IPS DF 6.9 (cell line): ENCODE measurements at places on chromosomes 1 and 21.

- no peak for DNase-seq
Measured at GRCh38 chr1:115544131-115544530, 97.6 kb upstream of the VANGL1 start.

DNA sequence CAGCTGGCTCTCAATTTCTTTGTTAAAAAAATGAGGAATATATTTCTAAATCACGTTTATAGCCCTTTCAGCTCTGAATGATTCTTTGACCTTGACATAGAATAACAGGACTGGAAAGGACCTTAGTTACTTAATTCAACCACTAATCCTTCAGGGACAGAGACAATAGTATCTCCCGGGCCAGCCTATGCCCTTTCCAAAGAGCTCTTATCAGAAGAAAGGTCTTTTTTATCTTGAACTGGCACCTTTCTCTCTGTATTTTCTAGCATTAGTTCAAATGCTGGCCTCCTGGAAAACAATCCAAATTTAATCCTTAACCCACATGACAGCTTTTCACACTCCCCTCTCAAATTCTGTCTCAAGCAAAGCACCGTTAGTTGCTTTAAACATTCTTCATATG, 44.8 kb upstream of the FBXO28 start:
- DNase-seq, result no peak

DNA sequence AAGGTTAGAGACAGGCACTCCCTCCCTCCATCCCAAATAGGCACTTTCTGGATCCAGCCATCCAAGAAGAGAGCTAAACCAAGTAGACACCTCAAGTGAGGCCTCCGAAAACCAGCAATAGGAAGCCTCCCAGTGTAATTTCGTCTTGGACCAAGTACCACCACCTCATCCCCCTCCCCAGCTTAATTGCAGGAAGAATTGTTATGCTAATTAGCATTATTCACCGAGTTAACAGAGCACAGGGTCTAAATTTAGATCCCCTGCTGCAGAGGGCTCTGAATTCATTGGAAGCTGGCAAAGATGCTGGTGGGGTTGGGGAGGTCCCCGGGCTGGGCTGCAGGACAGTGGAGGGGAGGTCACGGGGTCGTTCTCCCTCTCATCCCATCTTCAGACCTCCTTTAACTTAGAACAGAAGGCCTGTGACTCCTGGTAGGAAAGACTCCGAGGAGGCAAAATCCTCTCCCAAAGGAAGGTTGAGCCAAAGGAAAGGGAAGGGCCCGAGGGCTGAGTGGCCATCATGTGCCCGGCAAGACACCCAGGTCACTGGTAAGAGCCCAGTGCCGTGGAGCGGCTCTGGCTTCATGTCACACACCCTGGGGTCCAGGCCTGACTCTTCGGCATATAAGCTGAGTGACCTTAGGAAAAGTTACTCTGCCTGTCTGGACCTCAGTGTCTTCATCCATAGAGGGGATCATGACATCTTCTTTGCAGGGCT, 209.2 kb upstream of the GRIK3 start:
- DNase-seq, result no peak

GRCh38 chr21:33478935-33479678, 667 bp downstream of the TMEM50B start:
- DNase-seq, result no peak

- no peak for DNase-seq
Measured at GRCh38 chr1:59569198-59569597, 245.6 kb upstream of the HOOK1 start.

GRCh38 chr1:24720152-24720551, 25.1 kb upstream of the CLIC4 start:
- no peak for DNase-seq

GRCh38 chr1:114114185-114115094, 39.2 kb downstream of the SYT6 start:
- DNase-seq, result no peak

GRCh38 chr1:7407980-7408770, 362.9 kb upstream of the VAMP3 start:
- DNase-seq, result no peak

GRCh38 chr1:174942547-174943255, 57.0 kb upstream of the CACYBP start:
- DNase-seq, result no peak

- no peak for DNase-seq
Measured at GRCh38 chr21:35649186-35649585, 411.1 kb downstream of the SETD4 start.

- no peak for DNase-seq
Measured at GRCh38 chr1:89587729-89588161, 45.2 kb upstream of the LRRC8C start.

- DNase-seq, result no peak
Measured at GRCh38 chr1:21639594-21640041, 29.5 kb downstream of the RAP1GAP start.

- no peak for DNase-seq
Measured at GRCh38 chr21:17438635-17439034, 74.2 kb upstream of the CXADR start.

DNA sequence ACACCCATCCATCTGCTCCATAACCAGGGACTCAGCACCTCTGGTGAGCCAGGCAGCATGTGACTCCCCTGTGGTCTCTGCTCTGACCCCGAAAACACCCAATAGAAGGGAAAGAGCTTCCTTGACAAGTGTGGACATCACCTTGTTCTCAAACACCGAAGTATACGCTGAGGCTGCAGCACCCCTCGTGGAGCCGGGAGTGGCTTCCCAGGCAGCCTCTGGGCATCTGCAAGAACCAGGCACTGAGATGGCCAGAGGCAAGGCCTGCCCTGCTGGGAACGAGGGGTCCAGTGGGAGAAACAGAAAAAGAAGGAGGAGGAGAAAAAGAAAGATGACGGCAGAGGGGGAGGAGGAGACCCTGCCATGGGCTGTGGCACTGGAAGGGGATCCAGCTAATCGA, 18.2 kb upstream of the AJAP1 start:
- no peak for DNase-seq

DNA sequence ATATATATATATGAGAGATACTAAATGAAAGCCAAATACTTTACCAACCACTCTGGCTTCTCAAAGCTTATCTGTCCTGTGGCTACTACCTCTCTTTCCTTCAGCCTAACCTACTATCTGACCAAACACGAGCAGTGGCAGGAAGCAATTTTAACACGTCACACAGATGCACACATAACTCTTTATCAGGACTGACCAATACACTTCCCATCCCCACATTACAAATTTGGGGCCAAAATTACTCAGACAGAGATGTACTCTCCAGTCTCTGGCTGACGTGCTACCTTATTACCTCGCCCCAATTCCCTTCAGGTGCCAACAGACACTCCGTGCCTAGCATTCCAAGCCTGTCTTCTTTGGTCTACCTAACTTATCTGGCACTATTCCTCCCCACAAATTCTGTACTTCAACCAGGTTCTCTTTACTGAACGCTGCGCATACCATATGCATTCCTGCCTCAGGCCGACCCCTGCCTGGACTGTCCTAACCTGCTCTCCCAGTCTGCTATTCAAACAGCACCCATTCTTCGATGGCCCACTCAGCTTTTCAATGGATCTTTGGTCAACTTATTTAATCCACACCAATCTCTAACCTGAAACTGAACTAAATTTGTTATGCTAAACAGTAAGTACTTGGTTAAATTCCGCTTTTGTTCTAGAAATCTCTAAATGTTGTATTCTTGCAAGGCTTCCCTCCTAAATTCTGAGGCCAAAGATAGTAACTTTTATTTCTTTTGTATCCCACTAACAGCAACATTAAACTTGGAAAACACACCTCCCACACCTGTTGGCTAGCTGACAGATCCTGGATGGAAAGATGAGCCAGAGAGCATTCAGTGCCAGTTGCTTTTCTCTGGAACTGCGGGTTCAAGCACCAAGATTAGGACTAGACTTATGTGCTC, 27.9 kb downstream of the RERE start:
- DNase-seq, result peak; percentile 29

GRCh38 chr1:227333423-227333822, 15.1 kb upstream of the CDC42BPA start:
- DNase-seq, result no peak

DNA sequence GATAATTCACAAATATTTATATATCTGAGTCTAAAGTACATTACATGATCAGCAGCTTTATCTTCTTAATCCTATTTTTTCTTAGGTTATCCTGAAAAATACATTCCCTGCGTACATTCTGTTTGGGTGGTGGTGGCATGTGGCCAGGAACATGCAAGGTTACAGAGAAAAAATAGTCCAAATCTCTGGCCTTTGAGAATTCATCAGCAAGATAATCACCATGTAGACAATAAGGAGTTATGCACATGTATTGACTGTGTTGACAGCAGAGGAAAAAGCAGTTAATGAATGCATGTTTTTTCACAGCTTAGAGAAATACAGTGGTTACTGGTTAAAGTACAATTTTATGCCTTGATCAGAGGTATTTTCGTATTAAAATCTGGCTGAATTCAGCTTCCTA, 49.0 kb downstream of the ABCA4 start:
- no peak for DNase-seq

- peak; percentile 88 for DNase-seq
Measured at GRCh38 chr1:43707190-43708001, at the start of gene ST3GAL3. Gene ST3GAL3 (plus strand): TSS chr1:43707536. CDS start chr1:43736263, 28,727 bp downstream.

GRCh38 chr1:166925810-166926478, 49.4 kb downstream of the ILDR2 start:
- DNase-seq, result no peak

GRCh38 chr1:41918450-41919043, at the start of gene HIVEP3:
Gene HIVEP3 (minus strand): TSS chr1:41918922.
- no peak for DNase-seq

GRCh38 chr1:244327533-244327932, 124.2 kb downstream of the ADSS2 start:
- no peak for DNase-seq

DNA sequence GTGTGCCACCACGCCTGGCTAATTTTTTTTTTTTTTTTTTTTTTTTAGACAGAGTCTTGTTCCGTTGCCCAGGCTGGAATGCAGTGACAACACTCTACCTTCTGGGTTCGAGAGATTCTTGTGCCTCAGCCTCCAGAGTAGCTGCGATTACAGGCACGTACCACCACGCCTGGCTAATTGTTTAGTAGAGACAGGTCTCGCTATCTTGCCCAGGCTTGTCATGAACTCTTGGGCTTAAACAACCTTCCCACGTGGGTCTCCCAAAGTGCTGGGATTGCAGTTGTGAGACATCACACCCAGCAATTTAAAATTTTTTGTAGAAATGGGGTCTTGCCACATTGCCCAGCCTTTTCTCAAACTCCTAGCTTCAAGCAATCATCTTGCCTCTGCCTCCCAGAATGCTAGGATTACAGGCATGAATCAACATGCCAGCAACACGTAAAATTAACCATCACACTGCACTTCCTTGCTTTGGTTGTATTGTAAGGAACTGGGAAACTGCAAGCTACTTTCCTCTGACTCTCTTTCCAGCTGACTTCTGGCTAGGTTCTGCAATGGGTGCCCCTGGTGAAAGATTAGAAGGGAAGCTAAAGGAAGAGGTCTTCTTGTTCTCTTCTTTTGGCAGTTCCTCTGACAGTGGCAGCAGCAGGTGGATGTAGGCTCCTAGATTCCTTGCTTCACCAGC, 13.9 kb upstream of the IL6R start:
- DNase-seq, result no peak

- no peak for DNase-seq
Measured at GRCh38 chr1:162928141-162928540, 67.2 kb upstream of the CCDC190 start.

DNA sequence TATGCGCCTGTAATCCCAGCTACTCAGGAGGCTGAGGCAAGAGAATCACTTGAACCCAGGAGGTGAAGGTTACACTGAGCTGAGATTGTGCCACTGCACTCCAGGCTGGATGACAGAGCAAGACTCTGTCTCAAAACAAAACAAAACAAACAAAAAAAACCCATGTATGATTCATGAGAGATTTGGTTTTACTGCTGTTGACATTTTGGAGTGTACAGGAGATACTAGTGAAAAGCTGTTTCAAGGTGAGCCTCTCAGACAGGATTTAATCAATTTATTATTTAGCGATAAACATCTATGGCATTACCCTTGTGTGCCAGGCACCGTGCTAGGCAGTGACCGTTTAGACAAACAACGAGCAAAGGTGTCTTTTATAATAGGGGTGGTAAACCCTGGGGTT, 16.5 kb downstream of the LHX4 start:
- no peak for DNase-seq

DNA sequence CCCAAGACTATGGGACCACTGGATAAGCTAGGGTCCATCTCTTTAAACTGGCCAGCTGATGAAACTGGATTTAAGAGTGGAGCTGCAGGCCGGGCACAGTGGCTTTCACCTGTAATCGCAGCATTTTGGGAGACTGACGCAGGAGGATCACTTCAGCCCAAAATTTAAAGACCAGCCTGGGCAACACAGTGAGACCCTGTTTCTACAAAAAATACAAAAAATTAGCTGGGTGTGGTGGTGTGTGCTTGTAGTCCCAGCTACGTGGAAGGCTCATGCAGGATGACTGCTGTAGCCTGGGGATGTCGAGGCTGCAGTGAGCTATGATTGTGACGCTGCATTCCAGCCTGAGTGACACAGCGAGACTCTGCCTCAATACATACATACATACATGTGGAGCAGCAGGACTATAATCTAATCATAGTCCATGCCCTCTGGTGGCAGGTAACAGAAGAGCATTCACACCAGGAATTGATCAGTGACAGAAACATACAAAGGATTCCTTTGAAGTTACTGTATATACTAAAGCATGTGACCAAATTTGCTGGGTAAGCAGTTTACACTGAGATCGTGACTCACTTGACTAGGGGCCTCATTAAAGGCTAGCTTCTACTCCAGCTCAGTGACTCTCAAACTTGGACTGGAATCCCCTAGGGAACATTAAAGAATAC, 101.5 kb upstream of the SLFNL1 start:
- DNase-seq, result no peak

- DNase-seq, result no peak
Measured at GRCh38 chr1:34829250-34829649, 30.3 kb downstream of the SMIM12 start.

GRCh38 chr1:202172015-202172355, 11.6 kb upstream of the PTPN7 start:
- DNase-seq, result no peak

DNA sequence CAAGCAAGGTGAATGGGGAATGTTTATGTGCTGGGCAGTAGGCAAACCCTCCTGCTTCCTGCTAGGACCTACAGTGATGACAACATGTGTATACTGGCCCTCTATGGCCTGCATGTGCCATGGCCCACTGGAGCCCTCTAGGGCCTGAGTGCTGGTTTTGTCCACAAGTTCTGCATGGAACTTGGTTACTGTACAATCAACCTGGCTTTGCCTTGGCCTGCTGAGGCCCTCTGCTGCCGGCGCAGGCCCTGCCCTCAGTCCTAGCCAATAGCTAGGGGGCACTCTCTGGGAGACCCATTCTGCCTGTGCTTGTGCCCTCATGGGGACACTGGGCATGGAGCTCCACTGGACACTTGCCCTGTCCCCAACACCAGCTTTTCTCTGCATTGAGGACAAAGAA, 138.6 kb upstream of the NGF start:
- no peak for DNase-seq

GRCh38 chr1:24683713-24684162, 40.6 kb downstream of the SRRM1 start:
- no peak for DNase-seq

GRCh38 chr1:67632356-67632755, 52.6 kb upstream of the GADD45A start:
- DNase-seq, result no peak
